Activated CD4-positive, CD25-positive, alpha-beta regulatory T cell treated with anti-CD3 and anti-CD28 coated beads, Interleukin-2, amount 50 U/mL, for 72 hours (primary cell): ENCODE measurements at places on chromosomes 2 and 18.

DNA sequence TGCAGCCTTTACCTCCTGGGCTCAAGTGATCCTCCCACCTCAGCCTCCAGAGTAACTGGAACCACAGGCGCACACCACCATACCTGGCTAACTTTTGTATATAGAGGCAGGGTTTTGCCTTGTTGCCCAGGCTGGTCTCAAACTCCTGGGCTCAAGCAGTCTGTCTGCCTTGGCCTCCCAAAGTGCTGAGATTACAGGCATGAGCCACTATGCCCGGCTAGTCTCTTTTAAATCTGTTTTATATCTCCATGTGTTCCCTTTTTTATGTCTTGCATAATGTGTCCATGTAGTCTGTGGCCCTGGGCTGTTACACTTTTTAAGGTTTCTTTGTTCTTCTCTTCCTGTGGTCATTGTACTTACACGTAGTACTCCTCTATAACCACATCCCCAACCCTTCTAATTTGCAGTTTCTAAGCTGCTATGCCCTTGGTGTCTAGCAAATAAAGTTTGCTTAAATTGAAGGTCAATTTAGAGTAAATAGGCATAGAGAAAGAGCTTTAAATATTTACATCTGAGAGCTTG, 168.2 kb downstream of the MCFD2 start:
- DNase-seq = no peak

GRCh38 chr18:59733421-59733820, 36.2 kb upstream of the CCBE1 start:
- DNase-seq = no peak

DNA sequence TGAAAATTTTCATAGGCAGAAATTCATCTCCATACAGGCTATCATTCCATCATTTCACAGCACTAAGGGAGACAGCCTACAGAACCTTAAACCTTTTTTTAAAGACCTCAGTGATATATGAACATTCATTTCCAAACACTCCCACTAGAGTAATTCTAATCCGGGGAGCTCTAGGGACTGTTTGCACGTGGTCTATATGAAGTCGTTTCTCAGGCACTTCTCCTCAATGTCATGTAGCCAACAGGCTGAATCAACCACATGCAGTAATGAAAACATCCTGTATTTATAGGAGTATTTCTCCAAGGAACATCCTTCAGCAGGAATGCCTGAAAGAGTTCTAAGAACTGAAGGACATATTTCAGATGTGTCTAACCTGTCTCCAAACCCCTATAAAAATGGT, 97.3 kb upstream of the CREB1 start:
- no peak for DNase-seq

GRCh38 chr2:202378001-202378400, 1.9 kb downstream of the BMPR2 start:
- no peak for DNase-seq

DNA sequence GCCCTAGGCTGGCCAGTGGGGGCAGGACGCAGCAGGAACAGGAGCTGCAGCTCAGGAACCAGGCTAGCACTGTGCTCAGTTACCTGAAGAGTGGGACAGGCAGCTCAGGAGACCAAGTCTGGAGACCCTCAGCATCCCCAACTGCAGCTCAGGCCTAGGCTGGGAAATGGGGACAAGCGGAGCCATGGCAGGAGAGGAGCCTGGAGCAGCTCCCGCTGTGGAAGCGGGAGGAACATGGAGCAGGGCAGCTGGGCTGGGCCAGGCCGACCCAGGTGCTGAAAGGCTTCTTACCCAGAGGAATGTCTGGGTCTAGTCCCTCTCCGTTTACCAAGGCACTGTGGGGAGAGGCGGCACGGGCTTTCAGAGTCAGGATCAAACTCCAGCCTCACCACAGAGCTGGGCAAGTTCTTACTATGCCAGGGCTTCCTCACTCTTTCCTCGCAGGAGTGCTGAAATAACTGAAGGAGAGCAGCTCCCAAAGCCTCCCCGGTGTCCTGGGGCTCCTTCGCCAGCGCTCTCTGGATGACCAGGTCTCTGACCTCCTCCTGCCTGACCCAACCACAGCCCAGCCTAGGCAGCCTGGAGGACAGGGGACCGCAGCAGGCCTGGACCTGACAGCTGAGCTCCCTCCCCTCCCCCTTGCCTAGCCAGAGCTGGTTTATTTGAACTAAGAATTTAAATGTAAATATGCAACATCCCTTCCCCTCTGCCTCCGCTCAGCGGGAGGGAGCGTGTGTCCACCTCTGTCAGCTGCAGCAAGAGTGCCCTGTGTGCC, 247.8 kb upstream of the SIX2 start:
- DNase-seq = no peak

GRCh38 chr2:39241588-39241987, 2.2 kb downstream of the CDKL4 start:
- DNase-seq = no peak

GRCh38 chr2:188909036-188909435, 65.1 kb upstream of the COL3A1 start:
- no peak for DNase-seq
